ENCODE measurements at places on chromosomes 1 and 21. TPM values are rescaled to one million over a fixed set of nuclear protein-coding genes. Genes with fewer than 3 reads are reported as not detected.

Gene SPATA17
- total RNA-seq = 0.61 TPM

Gene ADAMTS1
- total RNA-seq = 17.9 TPM

Gene BATF3
- total RNA-seq = 6.9 TPM

Gene PLA2G5
- not detected for total RNA-seq

Gene PLCH2
- total RNA-seq = 0.13 TPM

GRCh38 chr1:11340233-11340632, 67.2 kb downstream of the UBIAD1 start:
- peaks cover 31% of the 10 kb centered on the region for H3K27me3 ChIP-seq
- DNase-seq = no peak
- H3K36me3 ChIP-seq = no peaks in the 10 kb centered on the region
- H3K27ac ChIP-seq = no peak overlapping the region
- peaks cover 4% of the 10 kb centered on the region for H3K4me1 ChIP-seq

GRCh38 chr1:114341856-114342255, 169.1 kb downstream of the TRIM33 start:
- H3K4me3 ChIP-seq = no peak overlapping the region
- H3K4me1 ChIP-seq = peaks cover 20% of the 10 kb centered on the region
- H3K27me3 ChIP-seq = no peaks in the 10 kb centered on the region
- no peak for DNase-seq
- no peaks in the 10 kb centered on the region for H3K36me3 ChIP-seq

DNA sequence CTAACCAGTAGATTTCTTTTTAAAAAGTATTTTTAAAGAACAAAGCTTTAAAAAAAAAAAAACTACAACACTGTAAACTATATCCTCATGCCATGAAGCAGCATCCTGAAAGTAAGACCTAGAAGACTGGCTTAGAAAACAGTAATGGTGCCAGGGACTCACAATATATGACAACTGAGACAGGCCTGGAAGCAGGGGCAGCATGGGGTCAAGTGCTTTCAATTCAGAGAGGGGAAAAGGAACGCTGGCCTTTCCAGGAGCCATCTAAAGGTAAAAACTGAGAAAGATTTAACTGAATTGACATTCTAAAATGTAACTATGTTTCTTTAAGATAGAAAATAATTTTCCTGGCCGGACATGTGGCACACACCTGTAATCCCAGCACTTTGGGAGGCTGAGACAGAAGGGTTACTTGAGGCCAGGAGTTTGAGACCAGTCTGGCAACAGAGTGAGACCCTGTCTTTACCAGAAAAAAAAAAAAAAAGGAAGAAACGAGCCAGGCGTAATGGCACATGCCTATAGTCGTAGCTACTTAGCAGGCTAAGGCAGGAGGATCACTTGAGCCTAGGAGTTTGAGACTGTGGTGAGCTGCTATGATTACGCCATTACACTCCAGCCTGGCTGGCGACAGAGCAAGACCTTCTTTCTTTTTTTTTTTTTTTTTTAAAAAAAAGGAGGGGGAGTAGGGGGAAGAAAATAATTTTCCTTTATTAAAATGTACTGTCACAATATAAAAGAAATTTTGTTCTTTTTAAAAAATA, 54.1 kb downstream of the SLC35D1 start:
- no peaks in the 10 kb centered on the region for H3K4me1 ChIP-seq
- DNase-seq = no peak
- H3K27ac ChIP-seq = no peak overlapping the region
- H3K27me3 ChIP-seq = no peaks in the 10 kb centered on the region
- H3K4me3 ChIP-seq = no peak overlapping the region

DNA sequence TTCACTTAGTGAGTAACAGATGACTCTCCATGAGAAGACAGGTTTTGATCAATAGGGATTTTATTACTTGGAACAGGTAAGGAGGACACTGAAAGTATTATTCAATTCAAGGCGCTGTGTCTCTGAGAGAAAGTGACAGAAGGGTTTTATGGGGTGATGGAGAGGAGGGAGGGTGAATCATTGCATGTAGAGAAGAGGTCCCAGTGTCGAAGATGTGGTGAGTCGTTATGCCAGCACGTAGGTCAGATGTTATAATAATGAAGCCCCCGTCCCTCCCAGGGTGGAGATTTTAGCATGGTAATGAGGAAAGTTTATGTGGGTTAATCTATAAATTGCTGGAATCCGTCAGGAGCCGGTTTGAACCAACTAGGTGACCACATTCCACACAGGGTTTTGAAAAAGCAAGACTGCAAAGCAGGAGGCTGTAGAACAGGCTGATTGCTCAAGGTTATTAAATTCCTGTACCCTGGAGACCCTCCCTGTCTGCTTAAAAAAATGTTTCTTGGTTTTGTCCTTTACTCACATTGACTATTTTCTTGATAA, 586.4 kb upstream of the TMPRSS15 start:
- H3K27me3 ChIP-seq = no peaks in the 10 kb centered on the region
- H3K36me3 ChIP-seq = no peaks in the 10 kb centered on the region
- H3K4me3 ChIP-seq = no peak overlapping the region

DNA sequence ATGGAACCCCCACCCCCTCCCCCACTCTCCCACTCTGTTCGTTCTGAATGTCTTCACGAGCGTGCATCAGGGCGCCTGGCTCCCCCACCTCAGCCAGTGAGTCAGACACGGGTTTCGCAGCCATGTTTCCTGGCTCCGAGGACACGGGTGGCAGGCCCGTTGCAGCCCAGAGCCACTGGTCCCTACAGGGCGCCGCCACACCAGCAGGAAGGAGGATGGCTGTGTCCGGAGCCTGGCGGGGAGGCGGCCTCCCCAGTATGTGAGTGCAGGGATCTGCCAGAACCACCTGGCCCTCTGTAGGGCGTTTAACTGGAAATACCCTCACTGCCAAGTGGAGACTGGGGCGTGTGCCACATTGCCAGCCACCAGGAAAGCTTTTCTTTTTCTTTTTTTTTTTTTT, 18.5 kb downstream of the CSTB start:
- H3K4me3 ChIP-seq = no peak overlapping the region
- H3K36me3 ChIP-seq = peaks cover 17% of the 10 kb centered on the region
- H3K4me1 ChIP-seq = peaks cover 11% of the 10 kb centered on the region
- H3K27ac ChIP-seq = peak overlapping the region; percentile 59

GRCh38 chr1:63968663-63969440, 195.0 kb downstream of the ROR1 start:
- no peak for DNase-seq
- no peak overlapping the region for H3K27ac ChIP-seq
- H3K4me1 ChIP-seq = no peaks in the 10 kb centered on the region
- no peaks in the 10 kb centered on the region for H3K36me3 ChIP-seq

DNA sequence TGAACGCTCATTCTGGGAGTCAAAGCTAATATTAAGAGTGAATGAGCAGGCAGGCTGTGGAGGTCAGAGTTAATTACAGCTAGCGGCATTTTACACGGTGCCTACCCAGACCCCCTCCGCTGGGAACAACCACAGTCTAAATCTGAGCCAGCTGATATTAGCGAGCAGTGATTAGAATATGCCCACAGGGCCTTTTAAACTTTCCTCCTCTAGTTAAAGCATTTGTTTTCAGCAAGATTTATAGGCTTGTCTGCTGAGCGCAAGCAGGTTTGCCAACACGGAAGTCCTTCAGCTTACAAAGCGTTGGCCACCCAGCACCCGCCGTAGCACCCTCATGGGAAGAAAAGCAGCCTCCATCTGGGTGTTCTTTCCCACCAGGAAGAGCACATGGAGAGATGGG, 72.1 kb downstream of the LMX1A start:
- DNase-seq = peak; percentile 63
- no peaks in the 10 kb centered on the region for H3K27me3 ChIP-seq
- no peaks in the 10 kb centered on the region for H3K36me3 ChIP-seq
- H3K4me1 ChIP-seq = peaks cover 46% of the 10 kb centered on the region
- H3K4me3 ChIP-seq = no peak overlapping the region
- H3K27ac ChIP-seq = no peak overlapping the region

DNA sequence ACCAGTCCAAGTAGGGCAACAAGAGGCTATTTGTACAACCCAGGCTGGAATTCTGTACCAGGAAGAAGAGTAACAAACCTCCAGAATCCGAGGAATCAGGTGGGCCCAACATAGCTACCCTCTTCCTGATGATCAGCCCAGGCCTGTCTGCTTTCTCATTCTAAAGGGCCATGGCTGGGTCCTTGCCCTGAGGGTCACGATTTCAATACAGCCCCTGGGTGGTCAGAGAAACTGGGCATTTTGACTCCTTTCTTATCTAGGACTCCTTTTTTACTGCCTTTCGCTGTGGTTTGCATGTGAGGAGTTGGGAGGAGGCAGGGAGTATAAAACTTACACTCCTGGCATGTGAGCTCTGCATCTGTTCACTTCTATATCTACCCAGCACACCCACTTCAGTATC, 164.9 kb upstream of the COA6 start:
- no peak for DNase-seq
- no peaks in the 10 kb centered on the region for H3K27me3 ChIP-seq
- no peak overlapping the region for H3K27ac ChIP-seq
- H3K36me3 ChIP-seq = no peaks in the 10 kb centered on the region

DNA sequence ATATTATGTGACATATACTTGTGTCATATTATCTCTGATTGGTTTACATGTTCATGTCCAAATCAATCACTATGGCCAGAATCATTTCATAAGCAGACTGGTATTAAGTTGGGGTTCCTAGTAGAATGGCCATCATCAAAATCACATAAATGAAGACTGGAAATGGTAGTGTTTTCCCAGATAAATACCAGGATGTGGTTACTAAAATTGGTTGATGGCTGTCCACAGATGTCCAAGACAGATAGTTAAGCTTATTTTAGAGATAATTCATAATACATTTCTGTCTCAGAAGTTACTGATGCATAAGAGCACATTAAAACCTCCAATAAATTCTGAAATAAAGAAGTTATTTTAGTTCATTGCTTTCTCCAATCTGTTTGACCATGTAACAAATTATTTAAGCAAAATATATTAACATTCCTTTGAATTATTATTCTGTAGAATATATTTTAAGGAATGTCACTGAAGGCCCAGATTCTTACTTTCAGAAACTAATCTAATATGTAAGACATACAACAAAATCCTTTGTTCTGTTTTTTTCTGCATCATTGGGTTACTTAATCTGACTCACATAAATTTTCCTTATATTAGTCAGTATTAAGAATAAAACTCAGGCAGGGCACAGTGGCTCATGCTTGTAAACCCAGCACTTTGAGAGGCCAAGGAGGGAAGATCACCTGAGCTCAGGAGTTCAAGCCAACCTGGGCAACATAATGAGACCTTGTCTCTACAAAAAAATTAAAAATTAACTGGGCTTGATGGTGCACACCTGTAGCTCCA, 483.9 kb downstream of the PTPRC start:
- no peaks in the 10 kb centered on the region for H3K36me3 ChIP-seq
- H3K4me3 ChIP-seq = no peak overlapping the region

GRCh38 chr1:179719272-179719671, 23.8 kb upstream of the FAM163A start:
- no peaks in the 10 kb centered on the region for H3K4me1 ChIP-seq
- no peak overlapping the region for H3K4me3 ChIP-seq
- no peak overlapping the region for H3K27ac ChIP-seq
- no peak for DNase-seq

- H3K4me3 ChIP-seq = no peak overlapping the region
- no peak overlapping the region for H3K27ac ChIP-seq
- no peaks in the 10 kb centered on the region for H3K4me1 ChIP-seq
These were observed 107.1 kb downstream of the PLPPR4 start for GRCh38 chr1:99371413-99371812.

GRCh38 chr1:183881387-183882131, 76.6 kb downstream of the RGL1 start:
- H3K27me3 ChIP-seq = no peaks in the 10 kb centered on the region
- H3K4me1 ChIP-seq = peaks cover 97% of the 10 kb centered on the region
- no peak overlapping the region for H3K4me3 ChIP-seq
- peak overlapping the region; percentile 92 for H3K27ac ChIP-seq

DNA sequence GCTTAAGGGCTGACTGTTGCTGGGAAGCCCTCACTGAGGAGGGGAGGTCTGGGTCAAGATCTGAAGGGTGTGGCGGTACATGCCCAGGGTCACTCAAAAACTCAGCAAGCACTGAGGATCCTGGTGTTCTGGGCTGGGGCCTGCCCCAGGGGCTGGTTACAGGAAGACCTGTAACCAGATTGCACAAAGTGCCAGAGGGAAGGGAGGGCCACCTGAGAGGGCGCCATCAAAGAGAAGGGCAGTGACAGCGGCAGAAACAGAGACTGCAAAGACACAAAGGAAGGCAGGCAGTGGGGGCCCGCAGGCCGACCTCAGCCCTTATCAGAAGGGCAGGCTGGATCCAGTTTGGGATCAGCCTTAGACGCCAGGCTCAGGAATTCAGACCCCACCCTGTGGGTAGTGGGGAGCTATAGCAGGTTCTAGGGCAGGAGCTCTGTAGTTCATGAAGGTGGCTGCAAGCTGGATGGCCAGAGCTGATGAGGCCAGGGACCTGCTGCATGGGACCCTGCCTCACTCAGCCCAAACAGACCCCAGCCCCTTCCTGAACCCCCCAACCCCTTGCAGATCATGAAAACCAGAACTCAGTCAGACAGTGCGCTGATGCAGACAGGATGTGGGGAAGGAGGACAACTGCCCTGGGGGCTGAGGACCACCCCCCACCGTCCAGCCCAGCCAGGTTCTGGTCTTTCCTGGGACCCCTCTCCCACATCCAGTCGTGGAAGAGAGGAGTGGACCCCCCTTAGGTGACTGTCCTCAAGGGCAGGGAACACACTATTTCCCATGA, 3.9 kb downstream of the SH2D5 start:
- no peak overlapping the region for H3K4me3 ChIP-seq
- H3K36me3 ChIP-seq = no peaks in the 10 kb centered on the region
- peaks cover 5% of the 10 kb centered on the region for H3K27me3 ChIP-seq
- peaks cover 12% of the 10 kb centered on the region for H3K4me1 ChIP-seq

- no peaks in the 10 kb centered on the region for H3K4me1 ChIP-seq
- H3K27me3 ChIP-seq = no peaks in the 10 kb centered on the region
- H3K36me3 ChIP-seq = no peaks in the 10 kb centered on the region
- H3K4me3 ChIP-seq = no peak overlapping the region
These were observed 16.1 kb upstream of the IFFO2 start for GRCh38 chr1:18972531-18972930.

- no peaks in the 10 kb centered on the region for H3K27me3 ChIP-seq
- H3K4me1 ChIP-seq = no peaks in the 10 kb centered on the region
- no peak for DNase-seq
- no peak overlapping the region for H3K27ac ChIP-seq
These were observed 11.6 kb downstream of the RIPPLY3 start for GRCh38 chr21:37017951-37018679.

DNA sequence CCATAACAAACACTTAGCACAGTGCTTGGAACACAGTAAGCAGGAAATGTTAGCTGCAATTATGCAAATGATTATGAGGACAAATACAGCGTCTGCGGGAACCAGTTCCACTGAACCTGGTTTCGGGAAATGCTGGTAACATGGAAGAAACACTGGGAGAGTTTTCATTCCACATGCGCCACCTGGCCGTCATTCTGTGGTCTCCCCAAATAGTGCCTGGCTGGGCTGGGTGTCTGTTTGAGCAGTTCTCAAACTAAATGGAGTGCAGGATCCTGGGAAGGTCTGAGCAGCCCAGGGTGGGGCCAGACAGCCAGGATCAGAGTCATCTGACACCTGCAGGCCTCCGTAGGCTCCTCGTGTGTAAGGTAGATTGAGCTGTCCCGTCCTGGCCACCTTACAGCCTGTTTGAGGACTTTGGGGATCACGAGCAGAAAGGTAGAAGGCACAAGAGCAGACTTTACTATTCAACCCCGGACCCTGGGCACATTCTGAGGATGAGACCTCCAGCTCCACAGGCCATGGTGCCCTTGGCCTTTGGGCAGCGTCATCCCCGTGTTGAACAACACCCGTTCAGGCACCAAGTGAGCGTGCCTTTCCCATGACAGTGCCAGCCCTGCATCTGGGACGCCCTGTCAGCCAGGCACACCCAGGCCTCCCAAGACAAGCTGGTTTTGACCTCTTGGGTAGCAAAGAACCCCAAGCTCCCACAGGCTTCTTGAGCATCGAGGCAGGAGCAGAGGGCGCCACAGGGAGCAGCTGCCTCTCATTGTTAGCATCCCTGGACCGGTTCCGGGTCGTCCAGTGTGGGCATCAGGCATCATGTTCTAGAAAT, 101.9 kb downstream of the PRDM2 start:
- no peak overlapping the region for H3K4me3 ChIP-seq
- H3K4me1 ChIP-seq = peaks cover 26% of the 10 kb centered on the region
- peak; percentile 18 for DNase-seq
- H3K36me3 ChIP-seq = no peaks in the 10 kb centered on the region
- no peaks in the 10 kb centered on the region for H3K27me3 ChIP-seq

All from A673 (cell line).